ENCODE measurements at places on chromosomes 4 and X.

DNA sequence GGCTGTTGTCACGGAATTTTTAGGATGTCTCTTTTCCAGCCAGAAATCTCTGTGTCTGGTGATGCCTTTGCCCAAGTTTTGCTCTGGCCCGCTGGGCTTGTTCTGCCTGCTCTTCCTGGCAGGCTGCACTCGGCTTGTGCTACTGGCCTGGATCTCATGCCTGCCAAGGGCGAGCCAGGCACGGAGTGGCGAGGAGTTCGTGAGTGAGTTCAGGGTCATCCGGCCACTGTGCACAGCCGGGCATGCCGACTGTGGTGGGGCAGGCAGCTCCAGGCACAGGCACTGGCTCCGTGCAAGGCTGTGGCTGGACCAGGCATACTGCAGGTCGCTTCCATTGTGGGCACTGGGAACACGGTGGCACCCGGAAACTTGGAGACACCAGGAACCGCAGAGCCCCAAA, 129.1 kb downstream of the ARHGAP10 start:
- DNase-seq: no peak

DNA sequence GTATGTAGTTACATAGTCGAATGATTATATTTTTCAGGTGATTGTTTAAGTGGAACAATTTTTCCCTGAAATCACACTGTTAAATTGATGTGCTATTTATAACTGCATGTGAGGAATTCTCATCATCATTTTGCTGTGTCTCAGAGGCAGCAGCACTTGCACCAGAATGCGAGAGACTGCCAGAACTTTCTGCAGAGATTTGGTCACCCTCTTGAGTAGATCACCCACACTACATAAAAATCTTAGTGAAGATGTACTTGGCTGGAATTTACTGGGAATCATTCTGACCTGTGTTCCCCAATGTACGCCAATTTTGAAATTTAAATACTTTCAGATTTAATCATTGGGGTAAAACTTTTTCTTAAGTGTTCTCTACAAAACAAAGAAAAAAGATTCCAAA, 5.4 kb downstream of the UGT2B4 start:
- no peak for DNase-seq

DNA sequence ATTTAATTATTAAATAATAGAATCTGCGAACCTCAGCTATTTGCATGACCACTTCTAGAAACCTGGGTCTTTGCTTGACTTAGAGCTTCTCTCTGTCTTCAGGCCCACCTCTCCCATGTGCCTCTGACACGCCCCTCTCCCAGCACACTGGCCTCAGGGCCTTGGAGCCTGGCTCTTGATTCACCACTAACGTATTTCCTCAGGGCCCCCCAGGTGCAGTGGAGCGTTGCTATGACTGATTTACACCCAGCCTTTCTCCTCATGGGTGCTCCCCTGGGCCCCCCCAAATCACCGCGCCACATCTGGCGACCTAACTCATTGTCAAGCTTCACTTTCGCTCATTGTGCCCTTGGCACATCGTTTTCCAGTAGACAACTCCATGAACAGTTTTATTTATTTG, 37.9 kb upstream of the TENM3 start:
- no peak for DNase-seq

DNA sequence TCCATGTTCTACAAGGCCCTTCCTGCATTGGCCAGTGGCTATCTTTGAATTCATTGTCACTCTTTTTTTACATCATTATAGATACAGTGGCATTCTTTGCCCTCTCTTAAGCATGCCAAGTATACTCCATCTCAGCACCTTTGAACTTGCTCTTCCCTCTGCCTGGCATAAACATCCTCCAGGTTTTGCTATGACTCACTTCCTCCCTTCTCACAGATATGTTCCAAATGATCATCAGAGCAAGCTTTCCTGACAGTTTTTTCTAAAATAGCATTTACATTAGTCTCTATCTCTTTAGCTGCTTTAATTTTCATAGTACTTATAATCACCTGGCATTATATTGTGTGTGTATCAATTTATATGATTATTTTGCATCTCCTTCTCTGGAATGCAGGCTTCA, 553.3 kb upstream of the MAGEB2 start:
- no peak for DNase-seq

GRCh38 chr4:137909529-137910309, 332.4 kb downstream of the SLC7A11 start:
- DNase-seq: no peak
